ENCODE measurements at places on chromosomes 1 and 21. TPM values are rescaled to one million over a fixed set of nuclear protein-coding genes. Genes with fewer than 3 reads are reported as not detected.

AK4 gene
- 18.3 TPM for total RNA-seq

GPR52 gene
- 3.9 TPM for total RNA-seq

TMEM201 gene
- 14.4 TPM for total RNA-seq

- peak; percentile 74 for DNase-seq
These were observed 10.5 kb upstream of the RNPC3 start for GRCh38 chr1:103514920-103515503.

DNA sequence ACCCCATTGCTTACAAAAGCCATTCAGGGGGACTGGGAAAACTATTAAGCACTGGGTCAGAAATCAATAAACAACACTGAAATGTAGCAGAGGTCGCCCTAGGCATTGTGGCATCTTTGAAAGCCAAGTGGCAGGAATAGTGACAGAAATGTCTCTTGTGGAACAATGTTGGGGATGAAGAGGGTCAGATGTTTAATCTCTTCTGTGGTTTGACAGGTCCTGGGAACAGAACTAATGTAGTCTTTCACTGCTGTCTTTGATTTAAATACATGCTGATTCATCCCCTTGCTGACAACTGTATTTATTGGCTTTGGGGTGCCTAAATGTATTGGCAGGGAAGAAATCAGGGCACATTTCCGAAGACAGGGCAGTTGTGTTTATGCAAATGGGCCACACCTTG is 194.8 kb downstream of the ATG4C start:
- DNase-seq, result no peak

GRCh38 chr1:100710906-100711682 is 8.4 kb upstream of the VCAM1 start:
- DNase-seq, result no peak

DNA sequence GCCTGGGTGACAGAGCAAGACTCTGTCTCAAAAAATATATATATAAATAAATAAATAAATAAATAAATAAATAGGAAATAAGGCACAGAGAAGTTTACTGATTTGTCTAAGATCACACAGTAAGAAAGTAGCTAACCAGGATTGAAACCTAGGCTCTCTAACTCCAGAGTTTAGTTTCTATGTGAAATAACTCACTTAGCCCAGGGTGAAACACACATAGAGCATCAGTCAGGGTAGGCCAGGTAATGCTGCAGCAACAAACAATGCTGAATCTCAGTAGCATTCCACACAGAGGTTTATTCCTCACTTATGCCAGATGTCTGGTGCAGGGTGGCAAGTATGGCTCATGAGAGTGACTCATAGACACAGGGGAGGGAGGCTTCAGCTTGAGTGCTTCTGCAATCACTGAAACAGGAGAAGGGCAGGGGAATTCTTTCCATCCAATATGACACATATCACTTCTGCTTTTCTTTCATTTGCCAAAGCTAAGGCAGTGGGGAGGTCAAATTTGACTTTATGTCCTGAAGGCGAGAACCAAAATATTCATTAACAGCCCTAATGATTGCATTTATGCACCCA is 37.1 kb upstream of the KANK4 start:
- DNase-seq, result no peak
